Right lobe of liver (tissue), 6 donors: ENCODE measurements at places on chromosomes 6 and 20. TPM values are rescaled to one million over a fixed set of nuclear protein-coding genes. Genes with fewer than 3 reads are reported as not detected.

The PNPLA1 gene
- total RNA-seq: not detected

DNA sequence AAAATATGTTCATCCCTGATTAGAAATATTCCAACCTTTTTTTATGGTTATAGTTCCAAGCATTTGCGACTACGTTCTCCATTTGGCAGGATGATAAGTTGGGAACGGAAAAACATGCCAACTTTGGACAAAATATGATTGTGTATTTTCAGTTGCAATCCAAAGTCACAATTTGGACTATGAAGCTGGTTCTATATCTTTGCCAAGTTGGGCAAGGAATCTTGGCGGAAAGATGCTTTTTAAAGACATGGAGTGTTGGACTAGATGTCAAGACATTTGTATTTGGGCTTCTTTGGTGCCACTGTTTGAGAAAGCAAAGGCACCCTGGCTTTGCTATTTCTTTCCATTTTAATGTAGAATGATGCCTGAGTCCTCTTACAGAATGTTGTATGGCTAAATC is 33.3 kb upstream of the JAG1 start:
- no peak for DNase-seq

The DSP gene
- total RNA-seq: 73.2 TPM

The SLC17A9 gene
- 42.0 TPM for total RNA-seq

DNA sequence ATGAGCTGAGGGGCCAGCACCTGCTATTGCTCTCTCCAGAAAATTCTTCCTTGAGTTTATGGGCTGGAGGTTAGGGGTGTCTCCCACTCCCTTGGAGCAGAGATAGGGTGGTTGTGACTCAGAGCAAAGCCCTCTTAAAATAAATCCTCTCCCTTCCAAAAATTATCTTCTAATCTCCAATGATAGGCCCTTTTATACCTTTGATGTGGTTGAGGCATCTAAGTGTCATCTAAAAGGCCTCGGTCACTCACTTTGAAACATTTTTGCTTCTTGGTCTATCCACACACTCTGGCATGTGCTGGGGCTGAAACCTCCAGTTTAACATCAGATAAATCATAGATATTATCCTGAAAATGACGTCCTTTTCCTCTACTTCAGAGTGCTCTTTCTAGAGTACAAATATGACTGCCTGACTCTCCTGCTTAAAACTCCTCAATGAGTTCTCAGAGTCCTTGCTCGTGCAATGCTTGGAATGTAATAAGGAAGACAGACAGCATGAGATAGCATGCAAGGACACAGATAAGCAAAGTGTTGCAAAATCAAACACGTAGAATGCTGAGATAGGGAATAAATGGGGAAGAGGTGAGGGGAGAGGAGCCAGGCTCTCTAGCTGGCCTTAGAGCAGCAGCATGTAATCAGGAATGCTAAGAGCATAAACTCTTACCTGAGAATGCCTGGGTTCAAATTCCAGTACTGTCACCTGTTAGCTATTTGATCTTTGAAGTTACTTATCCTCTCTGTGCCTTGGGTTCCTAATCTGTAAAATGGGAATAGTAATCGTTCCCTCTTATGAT is 374.1 kb upstream of the CITED2 start:
- DNase-seq: no peak

GRCh38 chr6:41422161-41422560 is 86.8 kb downstream of the NCR2 start:
- no peak for DNase-seq

The EFCAB8 gene
- 0.17 TPM for total RNA-seq

- no peak for DNase-seq
Observed at GRCh38 chr20:63404129-63405085, 43.3 kb upstream of the CHRNA4 start.

GRCh38 chr20:34105978-34106675 is 5.9 kb downstream of the EIF2S2 start:
- no peak for DNase-seq

DNA sequence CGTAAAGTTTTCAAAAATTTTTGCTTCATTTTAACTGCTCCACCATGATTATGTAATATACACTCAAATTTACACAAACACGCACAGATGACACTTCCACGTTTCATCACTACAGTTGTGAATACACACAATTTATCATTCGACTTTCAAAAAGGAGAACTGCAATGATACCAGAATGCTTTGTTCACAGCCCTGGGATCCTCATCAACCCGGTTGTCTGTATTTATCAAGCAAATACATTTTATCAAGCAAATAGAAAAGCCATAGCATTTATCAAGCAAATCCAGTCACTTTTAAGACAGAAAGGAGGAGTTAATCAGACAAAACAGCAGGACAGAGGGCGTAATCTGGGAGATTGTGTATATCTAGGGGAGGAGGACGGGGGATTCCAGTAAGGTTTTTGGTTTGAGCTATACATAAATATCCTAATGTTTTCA is 20.3 kb upstream of the ABT1 start:
- no peak for DNase-seq

DNA sequence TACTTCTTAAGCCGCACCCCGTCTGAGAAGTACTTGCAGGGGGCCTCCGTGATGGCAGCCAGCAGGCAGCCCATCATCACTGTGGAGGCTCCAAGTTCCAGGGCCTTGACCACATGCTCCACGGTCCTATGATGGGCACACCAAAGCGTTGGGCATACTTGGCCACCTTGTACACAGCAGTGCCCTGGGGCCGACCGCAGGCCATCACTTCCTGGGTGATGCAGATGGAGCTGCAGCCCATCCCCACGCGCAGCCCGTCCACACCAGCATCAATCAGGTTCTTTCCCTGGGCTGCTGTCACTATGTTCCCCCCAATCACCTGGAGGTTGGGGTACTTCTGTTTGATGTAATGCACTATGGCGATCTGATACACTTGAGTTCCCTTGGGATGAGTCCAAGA is 19.8 kb upstream of the RNF144B start:
- no peak for DNase-seq

- DNase-seq: peak; percentile 42
Observed at GRCh38 chr6:41200296-41200900, 551 bp downstream of the TREML2 start.

DNA sequence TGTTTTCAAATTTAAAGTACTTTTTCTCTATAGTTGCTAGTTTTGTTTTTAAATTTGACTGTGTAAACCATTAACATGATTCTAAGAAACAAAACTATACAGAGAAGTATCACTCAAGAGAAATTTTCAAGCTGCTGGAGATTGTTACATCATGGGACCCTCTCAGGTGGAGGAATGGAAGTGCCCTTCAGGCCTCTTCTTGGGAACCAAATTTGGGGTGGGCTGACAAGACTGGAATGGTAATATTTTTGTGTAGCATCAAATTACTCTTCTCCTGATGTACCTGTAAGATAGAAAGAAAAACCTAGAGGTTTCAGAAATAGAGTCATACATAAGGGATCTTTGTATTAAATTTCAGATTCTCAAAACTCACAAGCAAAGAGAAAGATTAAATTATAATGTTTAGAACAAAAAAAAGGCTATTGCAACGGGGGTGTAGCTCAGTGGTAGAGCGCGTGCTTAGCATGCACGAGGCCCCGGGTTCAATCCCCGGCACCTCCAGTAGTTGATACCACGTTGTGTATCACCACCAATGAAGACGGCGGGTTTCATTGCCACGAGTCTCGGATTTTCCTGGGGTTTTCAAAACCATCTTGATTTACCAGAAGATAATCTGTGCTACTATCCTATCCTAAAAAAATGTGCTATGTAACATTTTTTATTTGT is 193.7 kb downstream of the GPX5 start:
- DNase-seq: no peak

DNA sequence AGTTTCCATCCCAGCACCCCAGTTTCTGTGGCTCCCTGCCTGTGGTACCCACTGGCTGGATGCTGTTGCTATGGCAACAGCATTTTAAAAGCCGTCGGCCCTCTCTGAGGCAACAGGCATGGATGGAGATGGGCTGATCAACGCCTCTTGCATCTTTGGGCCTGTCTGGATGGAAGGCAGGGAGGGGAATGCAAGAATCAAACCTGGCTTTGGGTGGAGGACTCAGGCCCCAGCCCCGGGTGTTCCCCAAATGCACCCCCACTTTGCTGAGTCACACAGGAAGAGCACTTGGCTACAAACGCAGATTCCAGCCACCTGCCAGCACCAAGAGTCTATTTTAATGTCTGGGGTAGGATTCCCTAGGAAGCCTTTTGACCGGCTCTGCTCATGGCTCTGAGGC is 45.7 kb upstream of the TGM2 start:
- no peak for DNase-seq

- no peak for DNase-seq
Observed at GRCh38 chr6:39731565-39731964, 6.4 kb upstream of the KIF6 start.

The CRISP2 gene
- total RNA-seq: not detected

- DNase-seq: peak; percentile 67
Observed at GRCh38 chr6:116371120-116371917, 572 bp downstream of the DSE start.

- DNase-seq: no peak
Observed at GRCh38 chr6:80639181-80639629, 532.7 kb downstream of the BCKDHB start.

The OXT gene
- 7.7 TPM for total RNA-seq

GRCh38 chr6:117573006-117573680 is 29.2 kb downstream of the GOPC start:
- DNase-seq: no peak

GRCh38 chr6:22764496-22764895 is 195.1 kb downstream of the HDGFL1 start:
- no peak for DNase-seq

DNA sequence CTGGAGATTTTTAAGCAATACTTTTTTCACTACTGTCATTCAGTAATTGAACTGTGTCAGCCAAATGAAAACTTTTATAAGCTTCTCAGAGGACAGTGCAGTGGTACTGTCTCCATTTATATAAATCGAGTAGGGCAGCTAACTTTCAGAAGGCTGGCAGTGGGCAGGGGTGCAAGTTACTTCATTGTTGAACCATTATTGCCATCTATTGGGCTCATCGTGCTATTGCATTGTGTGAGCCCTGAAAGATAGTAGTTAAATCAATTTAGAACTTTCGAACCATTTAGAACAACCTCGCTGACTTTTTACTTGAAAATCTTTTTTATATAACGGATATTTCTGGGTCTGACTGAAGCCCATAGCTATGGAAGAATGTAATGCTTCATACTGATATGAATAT is 347.8 kb upstream of the PLCB4 start:
- DNase-seq: peak; percentile 24

- DNase-seq: no peak
Observed at GRCh38 chr6:89410788-89411144, 1.3 kb downstream of the RRAGD start.

DNA sequence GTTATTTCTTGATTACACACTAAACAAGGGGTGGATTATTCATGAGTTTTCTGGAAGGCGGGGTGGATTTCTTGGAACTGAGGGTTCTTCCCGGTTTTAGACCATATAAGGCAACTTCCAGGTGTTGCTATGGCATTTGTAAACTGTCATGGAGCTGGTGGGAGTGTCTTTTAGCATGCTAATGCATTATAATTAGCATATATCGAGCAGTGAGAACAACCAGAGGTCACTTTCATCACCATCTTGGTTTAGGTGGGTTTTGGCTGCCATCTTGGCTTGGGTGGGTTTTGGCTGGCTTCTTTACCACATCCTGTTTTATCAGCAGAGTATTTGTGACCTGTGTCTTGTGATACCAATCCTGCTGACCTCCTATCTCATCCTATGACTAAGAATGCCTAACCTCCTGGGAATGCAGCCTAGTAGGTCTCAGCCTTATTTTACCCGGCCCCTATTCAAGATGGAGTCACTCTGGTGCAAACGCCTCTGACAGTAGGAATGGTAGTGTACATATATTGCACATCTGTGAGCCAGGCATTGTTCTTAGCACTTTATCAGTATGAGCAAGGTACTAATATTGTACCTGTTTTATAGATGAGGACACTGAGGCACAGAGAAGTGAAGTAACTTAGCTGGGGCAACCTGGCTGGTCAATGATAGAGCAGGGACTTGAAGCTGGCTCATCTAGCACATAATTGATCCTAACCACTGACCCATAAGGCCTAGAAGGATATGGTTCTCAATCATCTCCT is 203.7 kb downstream of the NFATC2 start:
- DNase-seq: no peak

- DNase-seq: no peak
Observed at GRCh38 chr6:80976336-80976735, 776.1 kb downstream of the TENT5A start.

The NSFL1C gene
- total RNA-seq: 40.8 TPM

The COL9A1 gene
- total RNA-seq: not detected

The GSTA2 gene
- total RNA-seq: 177 TPM

- no peak for DNase-seq
Observed at GRCh38 chr6:145929037-145929633, 35.0 kb downstream of the SHPRH start.

DNA sequence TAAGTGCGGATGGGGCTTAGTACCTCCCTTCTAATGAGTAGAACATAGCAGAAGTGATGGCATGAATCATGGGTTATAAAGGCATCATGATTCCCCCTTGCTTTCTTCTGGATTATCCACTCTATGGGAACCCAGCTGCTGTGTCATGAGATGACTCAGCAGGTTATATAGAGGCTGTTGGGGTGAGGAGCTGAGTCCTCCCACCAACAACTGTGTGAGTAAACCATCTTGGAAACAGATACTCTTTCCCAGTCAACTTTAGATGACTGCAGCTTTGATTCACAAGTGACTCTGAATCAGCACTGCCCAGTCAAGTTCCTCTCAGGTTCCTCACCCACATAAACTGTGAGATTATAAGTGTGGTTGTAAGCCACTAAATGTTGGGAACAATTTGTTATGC is 46.3 kb downstream of the FAM83B start:
- no peak for DNase-seq

- DNase-seq: peak; percentile 79
Observed at GRCh38 chr6:33740204-33740608, 6.5 kb downstream of the IP6K3 start.

- peak; percentile 45 for DNase-seq
Observed at GRCh38 chr6:44667668-44668390, 280.3 kb downstream of the CDC5L start.

DNA sequence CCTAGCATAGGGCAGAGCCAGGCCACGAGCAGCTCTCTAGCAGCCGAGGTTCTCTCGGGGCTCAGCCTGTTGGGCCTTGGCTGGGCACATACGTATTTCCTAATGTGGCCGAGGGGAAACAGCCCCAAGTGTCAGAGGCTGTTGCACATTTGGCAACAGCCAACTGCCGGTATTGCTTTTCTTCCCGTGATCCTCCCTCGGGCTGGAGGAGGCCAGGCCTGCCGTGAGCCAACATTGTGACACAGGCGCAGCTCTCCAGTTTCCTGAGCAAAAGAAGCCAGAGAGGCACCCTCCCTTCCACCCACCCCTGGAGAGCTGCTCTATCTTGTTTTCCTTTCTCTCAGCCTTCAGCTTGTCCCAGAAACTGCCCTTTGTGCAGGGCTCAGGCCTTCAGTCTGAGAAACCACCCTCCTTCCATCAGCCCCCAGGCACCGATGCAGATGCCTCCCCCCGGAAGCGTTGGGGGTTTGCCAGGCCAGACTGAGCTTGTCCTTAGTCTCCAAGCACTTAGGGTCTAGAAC is 5.1 kb upstream of the BPI start:
- peak; percentile 72 for DNase-seq
